Right renal pelvis (tissue), 4 donors: ENCODE measurements at places on chromosomes 1 and 21. TPM values are rescaled to one million over a fixed set of nuclear protein-coding genes. Genes with fewer than 3 reads are reported as not detected.

VASH2 gene
- 20.9 TPM for polyA plus RNA-seq

ZNF683 gene
- polyA plus RNA-seq, result 0.06 TPM

RNU1-3 gene
- polyA plus RNA-seq, result not detected

RNU5D-1 gene
- polyA plus RNA-seq, result not detected

KCND3 gene
- 0.93 TPM for polyA plus RNA-seq

SOX13 gene
- polyA plus RNA-seq, result 45.3 TPM

CD52 gene
- 5.8 TPM for polyA plus RNA-seq

OR2T35 gene
- polyA plus RNA-seq, result not detected

EVA1C gene
- 3.1 TPM for polyA plus RNA-seq

SPATA21 gene
- not detected for polyA plus RNA-seq

PPM1J gene
- polyA plus RNA-seq, result 1.4 TPM

RSPH1 gene
- 13.4 TPM for polyA plus RNA-seq

- DNase-seq, result peak; percentile 15
Observed at GRCh38 chr21:25039461-25040380, 567.6 kb downstream of the MRPL39 start.

DNA sequence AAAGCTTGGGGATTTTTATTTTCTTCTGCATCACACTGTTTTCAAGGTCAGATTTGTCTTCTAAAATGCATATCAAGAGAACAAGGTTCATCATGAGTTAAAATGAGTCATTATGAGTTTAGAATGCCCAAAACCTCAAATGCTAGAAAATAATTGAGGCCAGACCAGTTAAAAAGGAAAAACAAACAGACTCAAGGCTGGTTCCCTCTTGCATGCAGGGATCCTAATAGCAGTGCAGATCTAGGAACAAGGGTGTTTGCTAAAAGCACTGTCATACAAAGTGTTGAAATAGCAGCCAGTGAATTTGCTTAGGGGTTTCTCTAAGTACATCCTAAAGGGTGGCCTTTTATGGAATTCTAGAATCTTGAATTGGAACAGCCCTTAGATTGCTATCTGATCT is 15.3 kb downstream of the BEND5 start:
- no peak for DNase-seq

- DNase-seq, result no peak
Observed at GRCh38 chr1:192979542-192979941, 79.6 kb downstream of the UCHL5 start.

- DNase-seq, result no peak
Observed at GRCh38 chr1:203733009-203733863, 31.7 kb upstream of the LAX1 start.

GRCh38 chr1:211541720-211542477 is 37.1 kb downstream of the SLC30A1 start:
- DNase-seq, result no peak

DNA sequence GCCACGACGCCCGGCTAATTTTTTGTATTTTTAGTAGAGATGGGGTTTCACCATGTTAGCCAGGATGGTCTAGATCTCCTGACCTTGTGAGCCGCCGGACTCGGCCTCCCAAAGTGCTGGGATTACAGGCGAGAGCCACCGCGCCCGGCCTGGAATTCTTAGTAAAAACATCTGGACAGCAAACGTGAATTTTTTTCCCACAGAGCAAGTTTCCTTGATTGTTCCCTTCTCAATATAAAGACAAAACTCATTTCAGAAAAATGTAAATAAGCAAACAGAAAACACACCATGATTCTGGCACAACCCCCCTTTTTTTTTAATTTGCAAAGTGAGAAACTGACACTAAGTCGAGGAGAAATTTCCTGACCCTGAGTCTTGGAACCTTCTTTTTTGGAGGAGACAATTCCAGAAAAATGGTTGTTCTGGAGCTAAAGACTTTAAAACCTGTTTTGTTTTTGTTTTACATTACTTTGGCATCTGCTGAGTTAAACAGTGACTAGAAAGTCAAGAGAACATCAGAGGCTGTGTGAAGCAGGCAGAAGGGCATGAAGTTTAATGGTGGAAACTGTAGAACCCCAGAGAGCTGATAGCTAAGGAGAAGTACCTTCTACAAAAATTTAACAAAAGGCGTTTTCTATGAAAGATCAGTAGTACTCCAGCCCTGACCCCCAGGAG is 10.3 kb upstream of the HMGCS2 start:
- no peak for DNase-seq

- DNase-seq, result no peak
Observed at GRCh38 chr1:34655875-34656240, 99.0 kb upstream of the GJB5 start.

DNA sequence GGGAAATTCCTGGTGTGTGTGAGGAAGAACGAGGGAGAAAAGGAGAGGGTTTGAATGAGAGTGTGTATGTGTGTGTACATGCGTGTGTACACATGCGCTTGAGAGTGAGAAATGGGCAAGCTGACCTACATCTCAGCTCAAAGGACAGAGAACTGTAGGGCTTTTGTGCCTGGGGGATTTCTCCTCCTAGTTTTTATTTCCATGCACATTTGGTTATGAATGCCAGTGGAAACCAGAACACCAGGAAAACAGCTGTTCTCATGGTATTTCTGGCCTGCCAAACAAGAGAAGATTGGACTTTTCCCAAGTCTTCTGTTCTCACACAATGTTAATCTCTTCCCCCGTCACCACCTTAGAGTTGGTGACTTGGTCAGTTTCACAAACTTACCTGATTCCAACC is 45.2 kb downstream of the SLC44A3 start:
- DNase-seq, result no peak

- DNase-seq, result no peak
Observed at GRCh38 chr1:181101581-181102226, 13.2 kb downstream of the IER5 start.

- no peak for DNase-seq
Observed at GRCh38 chr1:11690397-11691301, 861 bp upstream of the DRAXIN start.

DNA sequence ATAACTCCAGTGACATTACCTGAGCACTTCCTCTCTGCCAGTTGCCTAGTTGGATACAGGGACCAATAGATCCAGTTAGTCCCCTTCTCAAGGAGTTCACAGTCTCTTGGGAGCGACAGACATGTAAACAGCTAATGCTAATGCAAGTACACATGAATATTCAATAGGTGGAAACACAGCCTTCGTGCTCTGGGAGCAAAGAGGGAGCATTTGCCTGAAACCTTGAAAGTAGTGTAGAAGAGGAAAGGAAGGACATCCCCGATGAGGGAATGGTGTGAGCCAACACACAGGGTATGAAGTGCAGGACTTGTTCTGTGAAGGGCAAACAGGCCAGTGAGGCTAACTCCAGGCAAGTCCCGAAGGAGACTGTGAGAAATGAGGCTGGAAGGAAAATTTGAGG is 3.8 kb upstream of the TMEM222 start:
- no peak for DNase-seq

- DNase-seq, result no peak
Observed at GRCh38 chr1:28341591-28341990, 12.8 kb downstream of the MED18 start.

DNA sequence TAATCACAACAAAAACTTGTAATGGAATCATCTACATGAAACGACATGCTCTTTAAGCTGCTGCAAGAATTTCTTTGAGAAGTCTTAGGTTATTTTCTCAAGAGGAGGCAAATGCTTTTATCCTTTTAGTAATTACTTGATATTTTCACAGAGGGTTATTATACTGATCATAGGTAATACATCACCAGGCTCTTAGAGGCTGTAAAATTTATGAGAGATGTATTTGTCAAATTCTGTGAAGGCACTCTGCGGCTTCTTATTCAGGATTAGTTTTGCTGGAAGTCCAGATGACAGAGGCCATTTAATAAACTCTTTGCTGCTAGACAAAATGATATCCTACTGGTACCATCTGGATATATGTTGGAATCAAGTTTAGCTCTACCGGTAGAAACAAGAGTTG is 624.3 kb upstream of the BRINP3 start:
- DNase-seq, result no peak

- DNase-seq, result no peak
Observed at GRCh38 chr1:199221371-199222150, 582.7 kb downstream of the PTPRC start.

- DNase-seq, result no peak
Observed at GRCh38 chr1:150566589-150567340, 12.6 kb downstream of the MCL1 start.

DNA sequence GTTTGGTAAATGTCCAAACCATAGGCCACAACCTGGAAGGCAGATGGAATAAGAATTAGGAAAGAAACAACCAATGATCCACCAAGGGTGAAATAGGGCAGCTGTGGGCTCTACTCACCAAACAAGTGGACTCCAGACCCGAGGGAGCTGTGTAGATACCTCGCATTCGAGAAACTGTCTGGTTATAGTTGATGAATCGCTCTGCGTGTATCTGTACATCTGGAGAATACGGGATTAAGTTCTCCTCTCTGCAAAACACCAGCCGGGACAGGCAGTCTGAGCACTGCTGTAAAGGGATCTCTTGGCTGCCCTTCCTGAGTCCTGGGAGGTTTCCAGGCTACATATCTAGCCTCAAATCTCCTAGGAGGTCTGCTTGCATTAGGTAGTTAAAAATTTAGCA is 9.4 kb upstream of the UBR4 start:
- no peak for DNase-seq

GRCh38 chr1:84271441-84272151 is 29.9 kb upstream of the SAMD13 start:
- DNase-seq, result peak; percentile 16

DNA sequence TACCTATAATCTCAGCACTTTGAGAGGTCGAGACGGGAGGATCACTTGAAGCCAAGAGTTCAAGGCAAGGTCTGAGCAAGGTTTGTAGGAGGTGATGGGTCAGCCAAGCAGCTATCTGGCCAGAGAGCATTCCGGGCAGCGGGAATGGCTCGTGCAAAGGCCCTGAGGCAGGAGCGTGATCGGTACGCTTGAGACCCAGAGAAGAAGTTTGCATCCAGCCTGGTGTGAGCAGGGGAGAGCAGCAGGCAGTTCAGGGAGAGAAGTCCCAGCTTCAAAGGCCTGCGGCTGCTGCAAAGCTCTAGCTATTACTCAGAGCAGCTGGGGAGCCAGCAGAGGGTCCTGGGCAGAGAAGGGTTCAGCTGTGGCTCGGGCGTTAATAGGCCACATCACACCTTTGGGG is 5.1 kb upstream of the SRARP start:
- no peak for DNase-seq

DNA sequence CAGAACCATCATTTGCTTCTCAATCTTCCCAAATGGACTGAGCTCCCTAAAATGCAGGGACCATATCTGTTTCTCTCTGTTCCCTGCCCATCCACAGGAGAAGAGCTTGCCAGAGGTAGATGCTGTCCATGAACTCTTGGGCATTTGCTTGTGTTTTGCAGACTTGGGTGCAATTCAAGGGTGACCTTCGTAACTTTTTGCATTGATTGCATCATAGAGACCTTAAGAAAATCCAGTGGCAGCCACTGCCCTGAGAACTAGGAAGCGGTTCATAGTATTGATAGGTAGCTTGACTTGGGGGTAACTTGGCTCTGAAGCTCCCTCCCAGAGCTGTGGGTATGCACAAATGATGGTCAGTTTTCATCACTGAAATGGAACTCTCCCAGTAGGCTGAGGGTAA is 34.3 kb upstream of the EDEM3 start:
- DNase-seq, result no peak

GRCh38 chr1:91883470-91883869 is 2.5 kb downstream of the TGFBR3 start:
- no peak for DNase-seq

DNA sequence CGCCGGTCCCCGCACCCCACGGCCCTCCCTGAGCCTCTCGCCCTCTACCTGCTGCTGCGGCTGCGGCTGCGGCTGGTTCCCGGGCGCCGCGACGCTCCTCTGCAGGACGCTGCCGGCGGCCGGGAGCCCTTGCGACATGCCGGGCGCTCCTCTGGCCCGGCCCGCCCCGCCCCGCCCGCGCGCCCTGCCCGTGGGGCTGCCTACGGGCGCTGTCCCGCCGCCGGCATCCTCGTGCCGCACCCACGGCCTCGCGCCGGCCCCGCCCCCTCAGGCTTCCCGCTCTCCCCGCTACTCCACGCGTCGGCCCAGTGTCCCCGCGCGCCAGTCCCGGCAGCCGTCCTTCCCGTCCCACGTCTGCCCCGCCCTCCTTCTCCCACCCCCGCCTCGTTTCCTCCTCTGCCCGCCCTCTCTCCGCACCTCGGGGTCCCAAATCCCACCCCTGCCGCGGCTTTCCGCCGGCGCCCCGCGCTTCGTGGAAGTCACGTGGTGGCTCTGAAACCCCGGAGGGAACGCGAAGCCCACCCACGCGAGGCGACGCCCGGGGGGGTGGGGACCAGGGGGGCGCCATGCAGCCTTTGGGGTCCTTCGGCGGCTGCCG is at the start of gene BATF3:
BATF3 (minus strand) TSS at position 216 of the 598 bp plus-strand sequence; CDS start at position 138, 78 bp downstream.
- peak; percentile 23 for DNase-seq

DNA sequence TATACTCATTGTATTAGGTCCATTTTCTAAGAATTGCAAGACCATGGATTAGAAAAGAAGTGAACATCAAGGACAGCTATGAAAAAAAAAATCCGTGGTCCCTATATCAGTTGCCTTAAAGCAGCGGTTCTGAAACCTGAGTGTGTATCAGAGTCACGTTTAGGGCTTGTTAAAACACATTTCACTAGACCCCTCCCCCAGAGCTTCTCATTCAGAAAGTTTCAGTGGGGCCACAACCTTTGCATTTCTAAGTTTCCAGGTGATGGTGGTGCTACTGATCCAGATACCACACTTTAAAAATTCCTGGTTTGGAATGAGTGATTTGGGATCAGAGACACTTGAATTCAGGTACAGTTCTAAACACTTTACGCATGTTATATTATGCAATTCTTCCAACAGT is 96.1 kb upstream of the PRMT6 start:
- no peak for DNase-seq

DNA sequence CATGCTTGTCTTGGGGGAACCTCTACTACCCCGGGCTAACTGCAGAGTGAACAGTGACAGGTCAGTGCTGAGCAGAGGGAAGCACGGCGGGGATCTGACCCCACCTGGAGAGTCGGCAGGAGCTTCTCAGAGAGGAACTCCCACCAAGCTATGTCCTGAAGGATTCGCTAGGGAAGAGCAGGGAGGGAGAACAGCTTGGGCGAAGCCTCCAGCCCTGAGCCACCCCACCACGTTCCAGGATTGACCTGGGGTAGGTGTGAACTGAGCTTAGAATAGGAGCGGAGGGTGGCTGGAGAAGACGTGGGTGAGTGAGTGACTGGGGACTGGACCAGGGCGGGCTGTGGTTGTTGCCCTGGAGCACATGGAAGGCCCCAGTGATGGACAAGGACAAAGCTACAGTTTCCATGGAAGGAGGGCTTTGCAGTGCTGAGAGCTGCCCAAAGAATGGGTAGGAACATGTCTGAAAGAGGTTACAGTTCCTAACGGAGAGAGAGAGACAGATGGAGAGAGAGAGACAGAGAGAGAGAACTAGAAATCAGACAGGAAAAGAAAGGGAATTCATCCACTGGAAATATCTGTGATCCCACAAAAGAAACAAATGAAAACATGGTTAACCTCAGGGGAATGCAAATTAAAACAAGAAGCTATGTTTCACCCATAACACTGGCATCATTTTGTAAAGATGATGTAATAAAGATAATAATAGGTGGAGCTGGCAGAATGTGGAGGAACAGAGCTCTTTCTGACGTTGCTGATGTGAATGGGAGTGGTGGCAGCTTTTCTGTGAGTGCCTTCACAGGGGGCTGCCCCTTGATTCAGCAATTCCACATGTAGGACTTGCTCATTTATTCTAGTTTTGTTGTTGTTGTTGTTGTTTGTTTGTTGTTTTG is 17.2 kb downstream of the BSND start:
- no peak for DNase-seq
